ENCODE measurements at places on chromosomes 6 and 20. TPM values are rescaled to one million over a fixed set of nuclear protein-coding genes. Genes with fewer than 3 reads are reported as not detected.

PDYN gene
- total RNA-seq, result not detected

DNA sequence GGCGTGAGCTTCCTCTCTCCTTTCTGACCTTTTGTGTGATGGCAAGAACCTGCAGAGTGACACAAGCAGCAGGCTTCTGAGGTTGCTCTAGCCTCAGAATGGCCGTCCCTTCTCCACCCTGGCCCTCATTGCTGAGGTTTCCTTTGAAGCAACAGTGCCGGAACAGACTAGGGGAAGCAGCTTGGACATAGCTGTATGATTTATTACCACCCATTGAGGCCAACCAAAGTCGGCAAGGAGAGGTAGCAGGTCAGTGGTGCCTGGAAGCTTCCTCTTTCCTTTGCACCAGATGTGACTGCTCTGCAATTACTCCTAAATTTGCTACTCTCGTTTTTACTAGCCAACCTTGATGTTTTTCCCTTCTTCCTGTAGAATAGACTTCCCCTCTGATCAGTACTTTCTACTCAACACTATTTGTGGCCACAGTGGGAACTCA is 31.4 kb downstream of the PTPN1 start:
- H3K36me3 ChIP-seq, result peaks cover 13% of the 10 kb centered on the region
- H3K4me1 ChIP-seq, result peaks cover 45% of the 10 kb centered on the region
- H3K4me3 ChIP-seq, result no peak overlapping the region

GRCh38 chr6:52362443-52363227 is 684 bp downstream of the PAQR8 start:
- no peaks in the 10 kb centered on the region for H3K36me3 ChIP-seq
- H3K27ac ChIP-seq, result peak overlapping the region; percentile 77
- H3K4me3 ChIP-seq, result peak overlapping the region; percentile 96
- no peaks in the 10 kb centered on the region for H3K27me3 ChIP-seq

DNA sequence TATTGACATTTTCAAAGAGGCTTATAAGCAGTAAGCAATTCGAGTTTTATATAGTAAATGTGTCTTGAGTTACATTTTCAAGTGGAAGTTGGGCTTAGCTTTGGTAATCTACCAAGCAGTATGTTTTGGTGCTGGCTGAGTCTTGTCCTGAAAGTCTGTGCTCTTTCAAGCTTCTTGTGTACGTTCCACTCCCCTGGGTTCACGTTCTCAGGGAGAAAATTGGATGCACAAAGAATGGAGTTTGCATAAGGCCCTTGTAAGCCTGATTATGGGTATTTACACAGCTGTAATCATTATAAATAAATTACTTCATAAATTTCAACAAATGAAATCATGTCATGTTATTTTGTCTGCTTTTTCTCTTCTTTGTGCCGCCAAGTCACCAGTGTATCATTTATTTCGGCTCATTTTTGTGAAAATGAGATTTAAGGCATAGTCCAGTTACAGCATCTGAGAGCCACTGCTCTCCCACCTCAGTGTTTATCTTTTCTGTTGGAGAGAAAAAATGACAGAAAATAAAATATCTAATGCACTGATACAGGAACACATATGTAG is 262.5 kb downstream of the BTBD3 start:
- no peaks in the 10 kb centered on the region for H3K4me1 ChIP-seq
- no peaks in the 10 kb centered on the region for H3K27me3 ChIP-seq
- H3K36me3 ChIP-seq, result no peaks in the 10 kb centered on the region
- no peak for DNase-seq

DNA sequence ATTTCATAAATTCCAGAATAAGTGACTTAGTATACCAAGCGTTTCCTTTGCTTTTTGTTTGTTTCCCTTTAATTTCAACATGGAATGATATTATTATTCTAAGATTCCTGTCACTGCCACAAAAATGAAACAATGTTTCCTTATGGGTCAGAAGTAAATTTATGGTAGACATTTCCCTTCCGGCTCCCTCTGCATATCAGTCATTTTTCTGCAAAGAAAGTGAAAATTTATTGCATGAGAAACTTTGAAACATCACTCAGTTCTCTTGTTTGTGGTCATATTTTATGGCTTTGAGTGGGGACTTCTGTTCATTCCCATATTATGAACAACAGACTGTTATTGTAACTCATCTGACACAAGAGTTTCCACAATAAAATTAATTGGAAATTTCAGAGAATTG is 97.8 kb downstream of the NKAIN2 start:
- no peak for DNase-seq
- no peak overlapping the region for H3K27ac ChIP-seq
- H3K4me1 ChIP-seq, result no peaks in the 10 kb centered on the region
- H3K36me3 ChIP-seq, result no peaks in the 10 kb centered on the region
- no peaks in the 10 kb centered on the region for H3K27me3 ChIP-seq
- no peak overlapping the region for H3K4me3 ChIP-seq

DNA sequence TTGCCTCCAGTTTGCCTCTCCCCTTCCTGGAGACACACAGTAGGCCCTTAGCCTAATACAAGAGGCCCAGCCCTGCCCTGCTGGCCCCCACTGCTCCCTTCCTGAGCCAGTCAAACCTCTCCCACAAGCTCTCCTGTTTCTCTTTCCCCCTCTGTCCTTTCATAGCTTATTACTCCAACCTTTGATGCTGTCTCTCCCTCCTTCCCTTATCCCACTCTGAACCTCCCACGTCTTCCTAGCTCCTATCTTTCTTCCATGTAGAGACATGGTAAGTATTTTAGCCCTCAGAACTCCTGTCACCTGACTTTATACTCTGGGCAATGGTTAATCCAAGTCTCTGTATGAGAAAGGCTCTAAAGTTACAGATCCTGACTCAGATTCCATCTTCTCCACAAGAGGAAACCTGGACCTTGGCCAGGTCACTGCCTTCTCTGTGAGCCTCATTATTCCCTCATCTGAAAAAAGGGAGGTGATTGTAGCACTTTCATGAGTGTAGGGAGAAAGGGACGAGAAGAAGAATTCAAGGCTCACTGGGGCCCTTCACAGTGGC is 6.7 kb downstream of the TGIF2 start:
- H3K4me3 ChIP-seq, result no peak overlapping the region
- no peaks in the 10 kb centered on the region for H3K27me3 ChIP-seq
- no peak overlapping the region for H3K27ac ChIP-seq
- H3K36me3 ChIP-seq, result peaks cover 20% of the 10 kb centered on the region
- peaks cover 12% of the 10 kb centered on the region for H3K4me1 ChIP-seq

DDO gene
- not detected for total RNA-seq

DNA sequence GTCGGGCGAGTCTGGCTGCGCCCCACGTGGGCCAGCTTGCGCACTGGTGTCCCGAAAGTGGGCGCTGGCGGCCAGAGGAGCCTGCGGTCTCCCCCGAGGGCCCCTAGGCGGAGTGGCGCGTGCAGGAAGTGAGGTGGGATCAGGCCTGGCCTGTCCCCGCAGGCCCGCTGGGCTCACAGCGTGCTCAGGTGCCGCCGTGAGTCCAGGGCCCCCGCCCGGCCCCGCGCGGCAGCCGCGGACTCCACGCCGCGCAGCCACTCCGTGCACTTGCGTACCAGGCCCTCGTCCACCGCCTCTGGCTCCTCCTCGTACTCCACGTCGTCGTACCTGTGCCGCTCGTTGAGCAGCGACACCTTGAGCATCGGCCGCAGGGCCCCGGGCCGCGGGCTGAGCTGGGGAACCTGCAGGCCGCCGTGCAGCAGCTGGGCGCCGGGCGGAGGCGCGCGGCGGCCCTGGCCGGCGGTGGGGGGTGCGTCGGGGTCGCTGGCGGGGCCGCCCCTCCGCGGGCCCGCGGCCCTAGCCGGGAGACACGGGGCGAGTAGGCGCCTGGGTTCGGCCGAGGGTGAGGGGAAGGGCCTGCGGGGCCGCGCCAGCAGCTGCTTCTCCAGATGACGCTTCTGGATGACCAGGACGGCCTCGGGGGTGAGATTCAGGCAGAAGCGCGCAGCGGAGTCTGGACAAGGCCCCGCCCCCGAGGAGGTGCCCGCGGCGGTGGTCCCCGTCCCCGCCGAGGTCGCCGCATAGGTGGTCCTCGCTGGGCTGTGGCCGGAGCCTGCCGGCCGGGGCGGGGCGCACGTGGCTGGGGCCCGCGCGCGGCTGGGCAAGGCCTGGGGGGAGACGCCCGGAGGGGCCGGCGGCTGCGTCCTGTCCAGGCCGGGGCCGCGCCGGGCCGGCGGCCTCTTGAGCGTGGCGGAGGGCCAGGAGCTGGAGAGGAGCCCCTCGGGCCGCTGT is 835 bp downstream of the PRR18 start:
- DNase-seq, result no peak
- H3K36me3 ChIP-seq, result no peaks in the 10 kb centered on the region
- H3K27ac ChIP-seq, result no peak overlapping the region

- DNase-seq, result no peak
- no peaks in the 10 kb centered on the region for H3K4me1 ChIP-seq
- no peak overlapping the region for H3K27ac ChIP-seq
- no peaks in the 10 kb centered on the region for H3K27me3 ChIP-seq
- no peaks in the 10 kb centered on the region for H3K36me3 ChIP-seq
Measured at GRCh38 chr6:132362442-132363185, 38.7 kb downstream of the MOXD1 start.

All from MCF 10A (cell line).